NCI-H446 (cell line): ENCODE measurements at places on chromosomes 11 and 22.
A peak's percentile ranks its signal among the peaks of the same experiment; 100 is the strongest.

- DNase-seq: no peak
Observed at GRCh38 chr11:86538223-86538548, 134.2 kb downstream of the ME3 start.

- DNase-seq: no peak
Observed at GRCh38 chr22:49838771-49839717, 11.4 kb upstream of the BRD1 start.

DNA sequence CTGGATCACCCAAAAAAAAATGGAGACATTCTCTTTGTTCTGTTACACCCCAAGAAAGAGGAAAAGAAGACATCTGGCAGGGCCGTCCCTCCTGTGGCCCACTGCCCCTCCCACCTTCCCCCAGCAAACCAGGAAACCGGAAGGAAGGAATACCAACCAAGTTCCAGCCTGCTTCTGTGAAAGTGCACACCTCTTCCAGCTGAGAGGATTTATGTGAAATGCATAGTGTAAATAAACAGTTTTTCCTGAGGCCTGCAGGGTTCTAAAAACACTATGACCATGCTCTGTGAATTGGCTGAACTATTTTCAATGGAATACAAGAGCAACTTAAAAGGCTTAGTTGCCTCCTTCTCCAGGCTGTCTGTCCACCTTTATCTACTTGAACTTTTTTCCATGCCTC lies 50.0 kb upstream of the CHST1 start:
- no peak for DNase-seq

DNA sequence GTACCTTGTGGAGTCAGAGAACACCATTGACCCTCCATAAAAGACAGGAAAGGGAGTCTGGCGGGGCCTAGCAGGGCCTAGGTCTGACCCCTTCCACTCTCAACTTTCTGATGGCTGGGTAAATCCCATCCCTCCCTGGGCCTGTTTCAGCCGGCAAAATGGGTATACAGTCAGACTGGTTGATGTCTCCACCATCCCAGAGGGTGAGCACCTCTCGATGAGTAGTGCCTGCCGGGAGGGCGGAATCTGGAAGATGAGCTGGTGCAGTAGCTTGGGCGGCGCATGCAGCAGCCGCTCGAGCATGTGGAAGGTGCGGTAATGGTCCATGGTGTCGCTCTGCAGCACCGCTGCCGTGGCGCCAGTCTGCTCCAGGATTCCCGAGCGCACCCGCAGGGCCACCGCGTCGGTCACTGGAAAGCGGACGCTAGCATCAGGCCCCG lies 528 bp downstream of the FIBP start:
- DNase-seq: no peak

- DNase-seq: peak; percentile 59
Observed at GRCh38 chr11:113778111-113778910, 1.3 kb upstream of the CLDN25 start.

- no peak for DNase-seq
Observed at GRCh38 chr22:19492504-19493174, 12.9 kb downstream of the CDC45 start.

- DNase-seq: no peak
Observed at GRCh38 chr11:60566776-60567175, 51.6 kb downstream of the MS4A13 start.
